Activated naive CD4-positive, alpha-beta T cell treated with anti-CD3 and anti-CD28 coated beads, Interleukin-2, amount 10 ng/mL, durations not matched to agents 7 days and 5 days (primary cell): ENCODE measurements at places on chromosomes 1 and 21.

DNA sequence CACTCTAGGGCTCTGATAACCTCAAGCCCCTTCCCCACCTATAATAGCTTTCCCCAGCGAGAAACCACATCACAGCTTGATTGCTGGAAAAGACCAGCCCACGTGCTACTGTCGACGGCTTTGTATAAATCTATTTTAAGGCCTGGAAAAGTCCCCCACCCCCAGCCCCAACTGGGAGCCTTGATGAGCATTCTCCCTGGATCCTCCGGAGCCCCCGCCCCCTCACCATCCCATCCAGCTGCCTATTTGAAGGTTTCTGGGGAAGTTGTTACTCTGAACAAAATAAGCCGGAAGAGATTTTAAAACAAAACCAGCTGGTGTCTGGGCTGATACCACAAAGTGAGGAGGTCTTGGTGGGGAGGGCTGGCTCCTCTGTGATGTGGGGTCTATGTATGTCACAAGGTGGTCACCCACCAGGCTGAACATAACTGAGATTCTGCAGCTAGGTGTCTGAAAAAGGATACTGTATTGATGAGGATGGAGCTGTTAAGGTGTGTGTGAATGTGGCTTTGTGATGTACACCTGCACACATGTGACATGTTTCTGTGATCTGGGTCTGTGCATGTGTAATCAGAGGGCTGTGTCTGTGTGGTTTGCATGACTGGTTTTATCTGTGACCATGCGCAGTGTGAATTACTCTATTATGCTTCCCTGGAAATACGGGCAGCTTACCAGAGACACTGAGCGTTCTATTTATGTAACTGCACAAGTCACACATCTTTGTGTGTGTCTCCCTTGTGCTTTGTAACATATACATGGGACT lies 25.0 kb downstream of the RIMS3 start:
- no peak for DNase-seq

- DNase-seq: no peak
Measured at GRCh38 chr1:163844459-163844858, 522.7 kb downstream of the NUF2 start.

DNA sequence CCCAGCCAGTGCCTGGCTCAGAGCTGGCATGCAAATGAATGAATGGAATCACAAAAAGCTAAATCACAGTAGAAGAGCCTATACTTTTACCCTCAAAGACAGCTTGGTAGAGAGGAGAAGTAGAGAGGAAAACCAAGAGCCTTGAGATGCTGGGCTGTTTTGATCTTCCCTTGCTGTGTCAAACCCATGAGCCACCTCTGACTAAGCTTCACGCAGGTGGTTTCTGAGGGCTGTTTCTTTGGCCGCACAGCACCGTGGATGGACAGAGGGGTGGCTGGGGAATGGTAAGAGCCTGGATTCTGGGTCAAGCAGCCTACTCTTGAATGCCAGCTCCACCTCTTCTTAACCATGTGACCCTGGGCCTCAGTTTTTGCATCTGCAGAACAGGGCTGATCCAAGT lies 18.6 kb downstream of the ABCG1 start:
- DNase-seq: peak; percentile 47

DNA sequence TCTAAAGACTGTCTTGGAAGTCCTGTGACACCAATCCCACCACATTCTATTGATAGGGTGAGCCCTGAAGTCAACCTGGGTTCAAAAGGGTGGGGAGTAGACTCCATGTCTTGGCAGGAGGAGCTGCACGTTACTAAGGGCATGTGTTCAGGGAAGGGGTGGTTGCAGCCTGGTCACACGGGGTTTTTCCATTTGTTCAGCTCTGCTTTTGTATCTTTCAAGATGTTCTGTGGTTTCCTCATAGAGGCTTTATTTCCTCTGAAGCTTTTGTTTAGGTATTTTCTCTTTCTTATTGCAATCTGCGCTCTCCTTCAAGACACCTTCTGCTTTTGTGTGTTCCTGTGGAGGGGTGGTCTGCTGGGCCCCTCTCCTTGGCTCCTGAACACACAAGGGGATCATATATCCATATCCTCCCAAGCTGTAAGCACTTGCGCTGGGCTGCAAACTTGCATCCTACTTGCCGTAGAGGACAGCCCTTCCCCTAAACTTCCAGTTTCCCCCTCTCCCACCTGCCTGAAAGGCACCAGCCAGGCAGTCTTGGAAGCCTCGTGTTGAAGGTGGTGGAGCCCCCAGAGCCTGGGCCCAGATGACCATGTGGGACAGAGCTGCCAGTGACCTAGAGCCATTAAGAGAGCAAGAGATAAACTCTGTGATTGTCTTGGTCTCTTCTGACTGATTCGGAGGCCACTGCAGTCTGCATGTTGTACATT lies 62.5 kb upstream of the TRAPPC10 start:
- peak; percentile 46 for DNase-seq

DNA sequence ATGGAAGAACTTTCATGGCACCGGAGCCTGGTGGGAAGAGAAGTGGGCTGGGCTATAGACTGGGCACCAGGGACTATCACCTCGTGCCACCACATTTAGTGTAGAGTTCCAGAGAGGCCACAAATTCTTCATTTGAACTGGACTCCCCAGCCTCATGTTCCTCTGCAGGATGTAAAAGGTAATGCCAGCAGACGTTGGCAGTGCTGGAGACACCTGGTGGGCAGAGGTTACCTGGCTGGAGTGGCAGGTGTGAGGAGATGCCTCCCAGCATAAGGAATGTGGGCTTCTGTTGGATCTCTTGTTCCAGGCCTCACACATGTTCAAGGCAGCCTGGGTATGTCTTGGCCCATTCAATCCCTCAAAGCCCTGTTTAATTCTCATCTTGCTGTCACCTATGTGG lies 35.2 kb downstream of the TEX35 start:
- DNase-seq: no peak

GRCh38 chr1:94401206-94401605 lies 17.0 kb upstream of the ABCD3 start:
- no peak for DNase-seq

GRCh38 chr1:167854184-167854583 lies 59.8 kb downstream of the ADCY10 start:
- no peak for DNase-seq

DNA sequence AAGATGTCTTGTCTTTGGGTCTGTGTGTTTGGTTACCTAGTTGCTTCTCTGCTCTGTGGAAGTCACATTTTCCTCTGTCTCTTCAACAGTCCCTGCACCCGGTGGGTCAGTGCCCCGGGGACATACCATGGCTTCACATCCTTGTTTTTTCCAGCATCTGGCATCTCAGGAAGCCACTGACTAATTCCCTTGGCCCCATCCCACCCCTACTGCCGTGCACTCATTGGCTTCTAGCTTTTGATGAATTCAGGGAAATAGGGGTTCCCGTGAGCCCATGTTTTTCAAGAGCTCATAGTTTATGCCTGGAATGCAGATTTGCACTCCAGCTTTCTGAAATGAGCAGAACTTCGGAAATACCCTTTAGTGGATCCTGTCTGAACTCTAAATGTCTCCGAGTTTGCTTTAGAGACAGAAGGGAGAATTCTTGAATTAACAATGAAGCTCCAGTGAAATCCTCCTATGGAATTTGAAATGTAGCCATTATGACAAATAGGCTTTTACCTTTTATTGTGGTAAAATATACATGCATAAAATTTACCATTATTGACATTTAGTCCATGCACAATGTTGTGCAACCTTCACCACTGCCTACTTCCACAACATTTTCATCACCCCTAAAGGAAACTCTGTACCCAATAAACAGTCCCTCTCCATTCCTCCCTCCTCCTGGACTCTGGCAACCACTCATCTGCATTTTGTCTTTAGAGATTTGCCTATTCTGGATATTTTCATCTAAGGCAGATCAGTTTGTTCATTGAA lies 67.5 kb downstream of the CLIC6 start:
- no peak for DNase-seq

GRCh38 chr1:68173283-68173935 lies 58.9 kb downstream of the WLS start:
- DNase-seq: no peak

- DNase-seq: no peak
Measured at GRCh38 chr21:42039911-42040351, 29.8 kb upstream of the ZBTB21 start.

DNA sequence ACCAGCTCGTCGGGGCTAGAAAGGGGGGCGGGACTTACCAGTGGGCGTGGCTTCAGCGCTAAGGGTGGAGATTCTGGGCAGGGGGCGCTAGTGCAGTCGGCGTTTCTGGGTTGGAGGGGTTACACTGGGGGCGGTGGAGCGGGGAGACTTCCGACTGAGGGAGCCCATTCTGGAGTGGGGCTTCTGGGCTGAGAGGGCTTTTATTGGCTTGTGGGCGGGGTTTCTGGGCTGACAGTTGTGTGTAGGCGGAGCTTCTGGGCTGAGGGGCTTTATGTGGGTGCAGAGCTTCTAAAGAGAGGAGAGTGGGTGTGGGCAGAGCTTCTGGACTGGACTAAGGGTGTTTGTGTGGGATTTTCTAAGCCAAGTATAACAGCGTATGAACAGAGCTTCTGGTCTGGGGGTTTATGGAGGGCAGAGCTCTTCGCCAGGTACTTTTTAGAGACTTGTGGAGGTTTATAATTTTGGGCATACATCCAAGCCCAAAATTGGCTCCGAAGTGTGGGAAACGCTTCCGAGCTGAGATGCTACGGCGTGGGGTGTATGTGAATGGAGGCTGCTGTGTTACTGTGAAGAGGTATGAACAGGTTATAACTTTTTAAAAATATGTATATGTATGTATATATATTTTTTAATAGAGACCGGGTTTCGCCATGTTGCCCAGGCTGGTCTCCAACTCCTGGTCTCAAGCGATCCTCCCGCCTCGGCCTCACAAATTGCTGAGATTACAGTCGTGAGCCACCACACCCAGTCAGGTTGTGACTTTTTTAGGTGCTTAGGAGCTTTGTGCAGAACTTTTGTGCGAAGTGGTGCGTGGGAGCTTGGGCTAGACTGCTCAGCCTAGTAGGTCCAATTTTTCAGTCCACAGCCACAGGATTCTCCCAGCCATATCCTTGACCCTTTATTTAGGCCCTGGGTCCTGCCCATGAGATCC lies 825 bp downstream of the TMEM39B start:
- peak; percentile 92 for DNase-seq

GRCh38 chr1:22918644-22919043 lies 54.0 kb downstream of the LACTBL1 start:
- no peak for DNase-seq

- DNase-seq: no peak
Measured at GRCh38 chr1:53334312-53334711, 6.4 kb upstream of the LRP8 start.

DNA sequence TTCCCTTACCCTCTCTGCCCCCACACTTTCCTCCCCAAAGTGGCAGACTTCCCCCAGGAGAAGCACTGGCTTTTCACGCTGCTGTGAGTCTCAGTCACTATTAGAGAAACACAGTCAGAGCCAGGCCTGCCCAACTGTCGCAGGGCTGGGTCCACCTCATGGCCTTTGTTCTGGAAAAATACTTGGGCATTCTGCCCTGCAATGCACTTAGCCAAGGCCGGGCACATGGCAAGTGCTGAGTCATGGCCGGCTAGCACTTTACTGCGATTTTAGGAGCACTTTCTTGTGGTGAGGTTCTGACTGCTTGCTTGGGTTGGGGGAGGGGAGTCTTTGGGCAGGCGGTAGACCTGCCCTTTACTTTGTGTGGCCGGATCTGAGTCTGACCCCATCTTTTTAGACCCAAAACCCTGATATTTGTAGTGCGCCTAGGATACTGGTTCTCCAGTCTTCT lies 7.7 kb downstream of the EPHX1 start:
- no peak for DNase-seq

GRCh38 chr1:197838836-197839235 lies 63.6 kb upstream of the DENND1B start:
- no peak for DNase-seq
